ENCODE measurements at places on chromosomes 7 and 10.
A peak's percentile ranks its signal among the peaks of the same experiment; 100 is the strongest.

GRCh38 chr7:107078517-107078966 lies 34.0 kb downstream of the PRKAR2B start:
- no peak for DNase-seq

DNA sequence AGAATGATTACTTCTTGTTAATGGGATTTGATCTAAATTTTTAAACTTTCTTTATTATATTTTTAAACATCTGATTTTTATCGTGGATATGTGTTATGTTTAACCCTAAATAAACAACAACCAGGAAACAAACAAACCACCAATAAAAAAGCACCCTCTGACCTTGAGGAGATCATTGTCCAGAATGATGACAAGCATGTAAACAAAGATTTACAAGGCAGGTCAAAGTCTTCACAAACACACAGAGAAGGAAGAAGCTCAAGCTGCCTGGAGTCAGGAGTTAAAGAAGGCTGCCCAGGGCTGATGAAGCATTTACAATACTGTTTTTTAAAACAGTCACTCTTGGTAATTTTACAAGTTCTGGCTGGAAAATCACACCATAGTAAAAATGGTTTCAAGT lies 31.0 kb upstream of the EGFR start:
- no peak for DNase-seq

DNA sequence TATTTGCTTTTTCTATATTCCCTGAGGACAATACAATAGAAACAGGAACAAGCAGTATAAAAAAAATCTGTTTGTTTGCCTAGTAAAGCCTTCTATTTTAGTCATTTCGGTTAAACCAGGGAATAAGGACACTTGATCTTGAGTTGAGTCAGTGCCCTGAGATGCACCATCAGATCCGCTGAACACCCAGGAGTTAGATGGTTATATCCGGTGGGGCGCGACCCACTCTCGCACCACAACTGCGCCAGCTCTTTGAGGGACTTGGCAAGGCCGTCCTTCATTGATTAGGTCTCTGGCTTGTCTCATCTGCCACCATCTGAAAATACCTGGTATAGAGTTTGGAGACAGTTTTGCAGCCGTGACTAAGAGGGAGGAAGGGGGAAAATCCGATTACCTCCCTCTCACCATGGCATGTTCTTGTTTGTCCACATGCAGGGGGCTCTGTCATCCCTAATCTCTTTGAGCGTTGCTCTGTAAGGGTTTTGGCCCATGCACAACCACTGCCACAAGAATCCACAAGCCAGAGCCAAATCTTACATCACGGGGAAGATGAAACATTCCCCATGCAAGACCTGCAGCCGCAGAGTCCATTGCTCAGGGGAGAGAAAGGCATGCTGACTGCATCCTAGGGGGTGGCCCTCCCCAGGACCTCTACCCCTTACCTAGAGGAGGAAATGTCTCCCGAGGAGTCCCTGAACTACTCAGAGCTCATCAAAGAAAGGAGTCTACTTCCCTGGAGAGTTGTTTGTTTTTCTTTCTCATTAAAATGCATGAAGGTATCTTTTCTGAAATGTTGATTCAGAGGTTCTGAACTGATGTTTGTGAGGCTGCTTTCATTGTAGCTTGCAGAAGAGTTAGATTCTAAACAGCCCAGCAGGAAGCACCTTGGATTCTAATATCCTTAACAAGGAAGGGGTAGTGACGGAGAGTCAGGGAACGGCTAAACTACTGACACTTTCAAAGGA lies 101.6 kb upstream of the FAM171A1 start:
- peak; percentile 83 for DNase-seq

DNA sequence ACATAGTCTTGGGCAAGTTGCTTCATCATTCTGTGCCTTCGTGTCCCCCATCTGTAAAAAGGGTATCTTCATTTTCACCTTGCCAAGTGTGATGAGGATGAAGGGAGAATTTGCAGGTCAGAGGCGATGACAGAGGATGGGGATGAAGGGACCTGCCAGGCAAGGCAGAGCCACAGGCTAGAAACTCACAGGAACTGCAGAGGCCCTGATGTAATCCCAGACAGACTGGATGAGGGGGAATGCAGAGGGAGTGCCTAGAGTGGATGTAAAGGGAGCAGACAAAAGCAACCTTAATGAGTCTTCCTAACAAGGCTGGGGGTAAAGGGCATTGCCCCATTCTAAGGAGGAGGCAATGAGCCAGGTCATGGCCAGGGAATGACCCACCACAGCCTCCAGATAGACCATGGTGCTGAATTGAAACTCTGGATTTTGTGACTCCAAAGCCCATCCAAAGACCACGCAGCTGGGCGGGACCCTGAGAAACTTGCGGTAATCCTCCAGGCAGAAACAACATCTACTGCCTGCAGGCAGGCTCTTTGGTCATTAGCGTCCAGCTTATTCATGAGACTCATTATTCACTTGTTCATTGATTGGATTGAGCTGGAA lies 1.9 kb downstream of the ANTXRL start:
- no peak for DNase-seq

DNA sequence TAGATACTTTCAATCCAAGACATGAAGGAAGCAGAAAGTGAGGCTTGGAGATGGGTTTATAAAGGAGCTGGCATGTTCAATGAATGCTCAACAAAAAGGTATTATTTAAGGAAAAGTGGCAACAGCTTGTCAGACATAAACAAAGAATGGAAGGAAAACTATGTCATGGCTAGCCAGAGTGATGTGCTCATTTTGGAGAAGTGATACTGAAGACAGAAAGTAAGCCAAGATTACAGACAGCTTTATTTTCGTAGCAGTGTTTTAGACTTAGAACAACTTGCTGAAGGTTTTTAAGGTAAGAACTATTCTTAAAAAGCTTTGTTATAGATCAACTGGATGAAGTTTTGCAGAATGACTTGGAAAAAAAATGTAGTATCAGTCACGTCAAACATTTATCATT lies 160.5 kb upstream of the FERD3L start:
- DNase-seq, result no peak

DNA sequence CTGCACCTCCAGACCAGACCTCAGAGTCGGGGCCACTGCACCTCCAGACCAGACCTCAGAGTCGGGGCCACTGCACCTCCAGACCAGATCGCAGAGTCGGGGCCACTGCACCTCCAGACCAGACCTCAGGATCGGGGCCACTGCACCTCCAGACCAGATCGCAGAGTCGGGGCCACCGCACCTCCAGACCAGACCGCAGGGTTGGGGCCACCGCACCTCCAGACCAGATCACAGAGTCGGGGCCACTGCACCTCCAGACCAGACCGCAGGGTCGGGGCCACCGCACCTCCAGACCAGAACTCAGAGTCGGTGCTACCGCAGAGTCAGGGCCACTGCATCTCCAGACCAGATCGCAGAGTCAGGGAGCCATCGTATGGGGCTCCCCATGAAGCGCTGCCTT lies 105.9 kb downstream of the ACTR3B start:
- no peak for DNase-seq

DNA sequence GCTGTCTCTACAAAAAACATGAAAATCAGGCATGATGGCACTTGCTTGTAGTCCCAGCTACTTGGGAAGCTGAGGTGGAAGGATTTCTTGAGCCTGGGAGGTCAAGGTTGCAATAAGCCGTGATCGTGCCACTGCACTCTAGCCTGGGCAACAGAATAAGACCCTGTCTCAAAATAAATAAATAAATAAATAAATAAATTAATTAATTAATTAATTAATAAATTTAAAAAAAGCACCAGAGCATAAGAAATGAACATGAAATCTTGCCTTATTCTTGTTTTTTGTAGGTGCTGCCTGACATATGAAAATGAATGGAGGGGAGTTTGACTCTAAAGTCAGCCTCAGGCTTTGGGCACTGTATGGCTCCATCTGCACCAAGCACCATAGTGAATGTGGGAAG lies 69.9 kb downstream of the GATA3 start:
- no peak for DNase-seq
